ENCODE measurements at places on chromosomes 6 and 20.

DNA sequence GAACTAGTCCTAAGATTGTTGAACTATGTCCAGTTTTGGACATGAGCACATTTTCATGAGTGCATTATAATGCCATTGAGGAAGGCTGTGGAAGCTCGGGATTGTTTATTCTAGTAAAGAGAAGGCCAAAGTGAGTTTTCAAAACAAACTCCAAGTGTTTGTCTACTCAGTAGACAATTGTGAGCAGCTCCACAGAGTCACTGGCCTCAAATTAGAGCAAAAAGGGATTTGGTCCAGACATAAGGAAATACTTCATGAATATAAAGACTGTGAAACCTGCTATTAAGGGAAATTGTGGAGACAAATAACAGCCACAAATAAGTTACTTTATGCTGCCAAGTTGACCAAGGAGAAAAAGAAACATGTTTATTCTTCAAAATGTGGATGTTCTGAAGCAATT lies 42.6 kb upstream of the PREP start:
- no peak for DNase-seq

DNA sequence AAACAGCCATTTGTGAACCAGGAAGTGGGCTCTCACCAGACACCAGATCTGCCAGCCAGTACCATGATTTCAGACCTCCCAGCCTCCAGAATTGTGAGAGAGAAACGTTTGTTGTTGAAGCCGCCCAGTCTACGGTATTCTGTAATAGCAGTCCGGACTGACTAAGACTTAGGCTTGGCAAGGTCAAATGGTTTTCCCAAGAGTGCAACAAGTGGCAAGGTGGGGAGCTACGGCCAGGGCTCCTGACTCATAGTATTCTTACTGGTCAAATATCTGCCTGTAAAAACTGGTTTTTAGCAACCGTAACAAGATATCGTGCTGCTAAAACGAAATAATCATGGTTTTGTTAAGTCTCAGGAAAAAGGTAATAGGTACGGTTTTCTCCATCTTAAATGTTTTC lies 37.8 kb downstream of the MCUR1 start:
- no peak for DNase-seq

DNA sequence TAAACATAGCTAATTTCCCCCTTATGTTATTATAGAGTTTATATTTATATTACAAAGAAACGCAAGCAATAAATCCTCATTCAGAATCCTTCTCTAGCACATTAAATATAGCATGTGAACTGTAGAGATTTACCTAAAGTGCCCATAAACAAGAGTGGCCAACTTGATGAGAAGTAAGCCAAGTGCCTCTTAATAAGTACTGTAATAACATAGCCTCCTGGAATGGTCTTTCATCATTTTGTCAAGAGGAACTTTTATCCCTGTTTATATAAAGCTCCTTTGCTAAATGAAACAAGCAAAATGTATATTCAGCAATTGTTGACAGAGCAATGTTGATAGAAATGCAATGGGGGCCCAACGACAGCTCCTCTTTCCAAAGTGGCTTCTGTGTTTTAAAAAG lies 195.0 kb downstream of the ARHGAP18 start:
- no peak for DNase-seq

GRCh38 chr6:16740097-16740496 lies 21.2 kb downstream of the ATXN1 start:
- DNase-seq, result no peak

GRCh38 chr20:2195614-2196013 lies 94.0 kb downstream of the STK35 start:
- DNase-seq, result no peak

- no peak for DNase-seq
These were observed 212.7 kb upstream of the AGPAT4 start for GRCh38 chr6:161486361-161487216.

GRCh38 chr6:166375013-166375412 lies 7.7 kb downstream of the MPC1 start:
- DNase-seq, result no peak

DNA sequence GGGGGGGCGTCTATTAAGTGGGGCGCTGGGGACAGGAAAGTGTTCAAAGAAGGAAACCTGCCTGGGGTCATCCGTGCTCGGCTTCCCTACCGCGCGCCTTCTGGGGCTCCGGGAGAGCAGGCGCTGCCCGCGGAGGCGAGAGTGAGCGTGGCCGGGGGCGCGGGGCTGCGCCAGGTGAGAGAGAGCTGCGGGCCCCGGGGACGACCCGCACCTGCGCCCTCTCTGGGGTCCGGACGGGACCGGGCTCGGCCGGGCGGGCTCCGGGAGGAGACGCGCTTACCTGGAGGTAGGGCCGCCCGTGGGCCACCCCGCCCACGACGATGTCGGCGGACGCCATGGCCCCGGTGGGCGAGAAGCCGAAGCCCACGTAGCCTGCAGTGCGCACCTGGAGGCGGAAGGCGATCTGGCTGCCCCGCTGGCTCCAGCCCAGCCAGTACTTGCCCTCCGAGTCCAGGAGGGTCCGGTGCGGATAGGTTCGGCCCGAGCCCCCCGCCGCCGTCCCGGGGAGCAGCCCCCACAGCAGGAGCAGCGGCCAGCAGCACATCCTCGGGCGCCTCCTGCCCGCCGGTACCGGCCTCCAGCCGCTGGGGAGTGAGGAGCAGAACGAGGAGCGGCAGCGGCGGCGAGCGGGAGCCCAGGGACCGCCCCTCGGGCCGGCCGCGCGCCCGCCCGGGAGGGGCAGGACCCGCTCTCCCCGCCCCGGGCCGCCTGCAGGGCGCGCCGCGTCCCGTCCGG lies at the start of gene MOXD1:
Gene MOXD1, minus strand, starts transcription at position 593 of the 735 bp plus-strand sequence. Its CDS starts 49 bp downstream, at position 544.
- no peak for DNase-seq

DNA sequence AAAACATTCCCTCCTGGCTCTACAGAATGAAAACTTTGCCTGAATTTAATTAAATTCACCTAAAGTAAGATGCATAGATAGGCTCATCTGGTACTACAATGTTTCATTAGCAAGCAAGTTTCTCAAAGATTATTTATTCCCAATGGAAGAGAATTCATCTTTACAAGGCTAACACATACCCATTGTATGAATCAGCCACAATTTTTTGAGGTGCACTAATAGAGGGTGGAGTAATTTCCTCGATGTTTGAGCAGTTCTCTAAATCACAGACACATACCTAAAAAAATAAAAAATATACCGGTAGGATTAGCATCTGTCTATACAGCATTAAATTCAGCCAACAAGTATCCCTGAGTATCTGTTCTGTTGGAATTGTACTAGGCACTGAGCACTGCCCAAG lies 32.7 kb downstream of the ROS1 start:
- no peak for DNase-seq

- DNase-seq, result no peak
These were observed 63.4 kb downstream of the STXBP5 start for GRCh38 chr6:147267658-147268057.

GRCh38 chr6:149493761-149494320 lies 9.0 kb upstream of the ZC3H12D start:
- no peak for DNase-seq

GRCh38 chr20:36573103-36573797 lies at the start of gene TGIF2:
TSS of gene TGIF2 (plus strand) at chr20:36573597. CDS start at chr20:36578775, 5,178 bp downstream.
- peak; percentile 93 for DNase-seq

GRCh38 chr6:4280707-4281106 lies 145.3 kb upstream of the ECI2 start:
- no peak for DNase-seq

DNA sequence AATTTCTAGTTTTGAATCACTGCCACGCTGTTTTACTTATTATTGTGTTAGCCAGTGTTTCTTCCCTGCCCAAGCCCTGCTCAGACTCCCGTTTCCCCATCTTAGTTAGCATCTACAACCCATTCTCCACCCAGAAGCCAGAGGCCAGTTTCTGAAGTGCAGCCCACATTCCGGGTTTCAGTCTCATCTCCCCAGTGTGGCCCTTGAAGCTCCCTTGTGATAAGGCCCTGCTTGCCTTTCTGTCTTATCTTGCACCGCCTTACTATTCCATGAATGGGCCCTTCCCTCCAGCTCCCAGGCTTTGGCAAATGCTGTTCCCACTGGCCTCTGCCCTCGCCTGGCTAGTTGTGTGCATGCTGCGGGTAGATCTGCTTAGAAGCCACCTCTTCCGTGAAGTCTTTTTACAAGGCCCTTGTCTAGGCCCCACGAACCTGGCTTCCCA lies 41.1 kb downstream of the TOX2 start:
- DNase-seq, result no peak

GRCh38 chr20:21173485-21173884 lies 47.6 kb downstream of the KIZ start:
- no peak for DNase-seq

Data from hematopoietic multipotent progenitor cell (in vitro differentiated cells).